Stimulated activated CD8-positive, alpha-beta memory T cell treated with anti-CD3 and anti-CD28 coated beads, Interleukin-15, amount 100 ng/mL, for 48 hours (primary cell): ENCODE measurements at places on chromosomes 6 and 20.

DNA sequence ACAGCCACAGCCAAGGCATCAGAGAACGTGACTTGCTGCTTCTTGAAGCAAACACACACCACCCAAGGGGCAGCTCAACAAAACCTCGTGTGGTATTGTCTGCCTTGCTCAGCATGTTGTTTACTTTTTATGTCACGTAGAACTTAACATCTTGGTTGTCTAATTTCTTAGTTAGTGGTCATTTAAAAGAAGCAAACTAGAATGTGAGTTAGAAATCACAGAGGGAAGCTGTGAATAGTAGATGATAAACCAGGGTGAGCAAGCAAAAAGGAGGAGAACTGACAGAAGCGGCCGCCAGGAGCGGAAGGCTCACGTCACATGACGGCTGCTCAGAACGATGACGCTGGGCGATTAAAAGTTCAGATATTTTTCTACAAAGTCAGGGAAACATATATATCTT is 51.5 kb upstream of the KIF25 start:
- no peak for DNase-seq

- DNase-seq, result no peak
Observed at GRCh38 chr6:116986819-116987218, 109.8 kb downstream of the RFX6 start.

DNA sequence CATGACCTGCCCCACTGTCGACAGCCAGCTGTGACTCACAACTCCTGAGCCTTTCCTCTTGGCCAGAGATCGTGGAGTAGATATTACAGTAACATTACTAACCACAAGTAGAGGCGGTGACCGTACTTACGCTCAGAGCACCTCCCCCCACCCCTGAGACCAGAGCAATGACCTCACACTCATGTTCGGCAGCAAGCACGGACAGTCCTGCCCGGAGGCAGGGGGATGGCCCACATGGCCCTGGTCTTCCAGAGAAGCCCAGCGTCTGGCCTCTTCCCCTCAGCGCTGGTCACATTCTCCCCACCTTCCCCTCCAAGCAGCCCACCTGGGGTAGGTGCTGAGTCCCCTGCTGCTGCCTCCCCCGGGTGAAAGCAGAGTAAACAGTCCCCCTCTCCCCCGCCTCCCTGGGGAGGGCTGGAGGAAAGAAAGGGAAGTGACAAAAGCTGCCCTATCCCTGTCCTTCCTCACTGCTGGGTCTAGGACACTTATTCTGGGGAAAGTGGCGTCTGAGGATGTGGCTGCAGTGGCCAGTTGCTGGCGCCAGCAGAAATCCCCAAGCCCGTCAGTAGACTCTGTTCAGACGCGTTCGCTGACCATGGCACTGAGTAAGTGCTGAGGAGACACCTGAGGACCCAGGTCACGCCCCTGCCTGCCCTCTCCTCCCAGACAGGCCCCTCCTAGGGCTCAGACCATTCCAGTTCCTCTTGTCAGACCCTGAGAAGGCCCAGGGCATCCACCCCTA is 68.5 kb downstream of the MRPL14 start:
- DNase-seq, result no peak

DNA sequence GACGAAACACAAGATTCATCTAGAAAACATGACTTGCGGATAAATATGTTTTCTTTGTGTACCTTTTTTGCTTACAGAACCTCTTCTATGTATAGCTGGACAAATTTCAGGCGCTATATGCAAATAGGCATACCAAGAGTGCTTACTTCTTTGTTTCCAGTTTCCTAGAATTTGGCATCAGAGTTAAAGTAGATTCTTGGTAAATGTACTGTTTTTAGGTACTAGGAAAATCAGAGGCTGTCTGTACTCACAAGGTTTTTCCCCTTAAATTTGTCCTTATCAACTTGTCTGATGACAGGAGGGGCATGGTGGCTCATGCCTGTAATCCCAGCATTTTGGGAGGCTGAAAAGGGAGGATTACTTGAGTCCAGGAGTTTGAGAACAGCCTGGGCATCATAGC is 124.9 kb upstream of the TMEM170B start:
- no peak for DNase-seq

DNA sequence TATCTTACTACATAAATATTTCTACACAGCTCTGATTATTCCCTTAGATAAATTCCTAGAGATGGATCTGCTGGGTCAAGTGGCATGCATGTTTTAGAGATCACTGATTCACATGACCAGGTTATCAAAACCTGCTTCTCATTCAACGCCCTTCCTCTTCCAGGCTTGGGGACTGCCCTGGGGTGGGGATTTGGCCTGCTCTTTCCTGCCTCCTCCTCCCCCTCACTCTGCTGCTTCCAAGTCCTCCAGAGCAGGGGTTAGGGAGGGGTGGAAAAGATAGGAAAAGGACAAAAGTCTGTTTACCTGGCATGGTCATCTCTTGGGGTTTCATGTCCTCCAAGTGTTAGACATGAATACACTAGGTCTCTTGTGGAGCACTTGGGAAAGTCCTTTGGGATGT is 105.6 kb upstream of the GPR6 start:
- DNase-seq, result no peak

DNA sequence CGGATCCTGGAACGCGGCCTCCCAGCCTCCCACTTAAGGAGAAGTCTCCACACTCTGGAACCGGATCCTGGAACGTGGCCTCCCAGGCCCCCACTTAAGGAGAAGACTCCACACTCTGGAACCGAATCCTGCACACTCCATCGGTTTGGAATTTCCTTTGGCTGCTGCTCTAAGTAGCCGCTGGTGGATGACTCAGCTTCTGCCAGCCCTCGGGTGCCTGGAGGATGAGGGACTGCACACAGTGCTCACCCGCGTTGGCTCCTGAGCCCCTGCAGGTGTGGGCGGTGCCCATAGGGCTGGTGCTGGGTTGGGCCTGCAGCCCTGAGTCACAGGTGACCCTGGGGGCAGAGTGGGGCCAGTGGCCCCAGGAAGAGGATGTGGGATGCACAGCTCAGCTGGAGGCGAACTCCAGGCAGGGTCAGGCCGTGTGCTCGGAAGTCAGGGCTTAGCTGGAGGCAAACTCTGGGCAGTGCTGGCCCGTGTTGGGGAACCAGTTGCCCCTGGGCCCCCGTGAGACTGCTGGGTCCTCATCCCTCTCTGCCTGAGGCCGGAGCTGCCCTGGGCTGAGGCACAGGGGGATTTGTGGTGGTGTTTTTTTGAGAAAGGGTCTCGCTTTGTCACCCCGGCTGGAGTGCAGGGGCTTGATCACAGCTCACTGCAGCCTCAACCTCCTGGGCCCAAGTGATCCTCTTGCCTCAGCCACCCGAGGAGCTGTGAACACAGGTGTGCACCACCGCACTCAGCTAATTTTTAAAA is 13.9 kb upstream of the TNFRSF6B start:
- DNase-seq, result no peak

DNA sequence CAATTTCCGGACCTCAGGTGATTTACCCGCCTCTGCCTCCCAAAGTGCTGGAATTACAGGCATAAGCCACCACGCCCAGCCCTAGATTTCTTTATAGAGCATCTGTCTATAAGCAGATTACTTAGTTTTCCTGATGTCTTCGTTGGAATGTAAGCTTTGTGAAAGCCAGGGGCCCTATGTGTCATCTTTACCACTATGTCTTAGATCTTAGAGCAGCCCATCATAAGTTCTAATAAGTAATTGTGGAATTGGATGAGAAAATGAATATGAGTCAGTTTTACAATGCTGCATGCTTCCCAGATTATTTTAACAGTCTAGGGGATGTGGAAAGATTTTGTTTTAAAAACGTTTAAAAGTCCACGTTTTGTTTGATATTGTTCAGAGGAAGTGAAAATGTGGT is 9.1 kb upstream of the ZBTB2 start:
- no peak for DNase-seq

- DNase-seq, result no peak
Observed at GRCh38 chr20:15396026-15396425, 1058.6 kb upstream of the FLRT3 start.
